ENCODE measurements at places on chromosomes 16 and 17.

DNA sequence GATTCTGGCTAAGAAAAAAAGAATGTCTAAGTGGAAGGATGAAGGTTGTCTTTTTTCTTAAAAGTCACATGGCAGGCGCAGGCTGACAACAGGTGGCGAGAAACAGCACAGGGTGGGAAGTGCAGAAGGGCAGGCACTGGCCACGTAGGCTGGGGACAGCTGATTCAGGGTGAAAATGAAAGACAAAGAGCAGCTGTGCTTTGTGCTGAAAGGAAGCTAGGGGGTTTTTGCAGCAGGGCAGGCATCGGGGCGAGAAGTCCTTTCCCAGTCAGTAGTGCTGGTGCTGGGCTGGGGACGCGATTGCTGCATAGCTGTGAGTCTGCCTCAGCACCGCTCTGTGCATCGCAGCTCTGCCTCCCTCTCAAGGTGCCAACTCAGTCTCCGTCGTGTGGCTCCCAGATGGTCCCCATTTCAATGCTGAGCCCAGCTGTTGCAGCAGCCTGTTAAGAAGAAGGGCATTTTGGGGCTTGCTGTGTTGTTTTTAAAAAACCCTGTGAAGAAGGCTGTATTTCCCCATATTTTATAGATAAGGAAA, 183.1 kb upstream of the CCL2 start:
- no peak for DNase-seq

- no peak for DNase-seq
These were observed 84.1 kb downstream of the IRF8 start for GRCh38 chr16:85983064-85983463.

DNA sequence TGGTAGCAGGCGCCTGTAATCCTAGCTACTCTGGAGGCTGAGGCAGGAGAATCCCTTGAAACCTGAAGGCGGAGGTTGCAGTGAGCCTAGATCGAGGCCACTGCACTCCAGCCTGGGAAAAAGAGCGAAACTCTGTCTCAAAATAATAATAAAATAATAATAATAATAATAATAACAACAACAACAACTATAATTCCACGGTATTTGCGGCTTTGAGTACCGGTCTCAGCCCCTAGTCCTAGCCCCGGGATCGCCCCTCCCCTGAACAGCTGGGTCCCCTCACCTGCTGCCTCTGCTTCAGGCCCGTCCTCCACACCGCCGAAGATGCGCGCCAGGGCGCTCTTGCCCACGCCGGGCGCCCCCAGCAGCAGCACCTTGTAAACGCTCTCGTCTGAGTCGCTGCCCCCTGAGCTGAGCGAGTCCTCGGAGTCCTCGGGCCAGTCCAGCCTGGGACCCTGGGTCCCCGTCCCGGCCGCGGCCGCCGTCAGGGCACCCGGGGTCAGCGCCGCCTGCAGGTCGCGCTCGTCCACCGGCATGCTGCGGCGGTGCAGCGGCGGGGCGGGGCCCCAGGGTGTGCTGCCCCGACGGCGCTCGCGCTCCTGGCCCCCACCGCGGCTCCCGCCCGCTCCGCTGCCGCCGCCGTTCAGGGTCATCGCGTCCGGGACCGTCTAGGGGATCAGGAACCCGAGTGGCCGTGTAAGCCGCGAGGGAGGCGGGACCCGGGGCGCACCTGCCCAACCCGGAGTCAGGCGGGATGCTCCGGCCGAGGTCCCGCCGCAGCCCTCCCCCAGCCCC, 611 bp downstream of the RRAD start:
- no peak for DNase-seq

DNA sequence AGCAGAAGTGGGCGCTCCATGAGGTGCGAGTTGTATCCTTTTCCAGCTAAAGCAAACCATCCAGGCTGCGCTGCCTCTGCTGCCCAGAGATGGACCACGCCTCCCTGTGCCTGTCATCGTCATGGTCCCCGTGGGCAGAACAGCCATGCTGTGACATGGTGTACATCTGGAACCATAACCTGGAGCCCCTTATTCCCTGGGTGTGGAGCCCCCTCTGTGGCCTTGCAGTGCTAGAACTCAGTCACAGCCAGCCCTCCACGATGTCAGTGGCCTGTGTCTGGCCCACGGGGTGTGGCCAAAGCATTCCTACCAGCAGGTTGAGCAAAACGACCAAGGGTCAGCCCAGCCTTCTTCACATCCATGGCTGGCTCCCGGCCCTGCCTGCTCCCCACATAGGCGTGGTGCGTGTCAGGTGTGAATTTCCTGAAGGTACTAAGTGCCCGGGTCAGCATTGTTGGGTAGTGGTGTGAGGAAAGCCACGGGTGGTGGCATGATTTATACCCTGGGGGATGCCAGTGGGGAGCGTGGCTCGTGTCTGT, 22.7 kb upstream of the JPT2 start:
- DNase-seq, result no peak

DNA sequence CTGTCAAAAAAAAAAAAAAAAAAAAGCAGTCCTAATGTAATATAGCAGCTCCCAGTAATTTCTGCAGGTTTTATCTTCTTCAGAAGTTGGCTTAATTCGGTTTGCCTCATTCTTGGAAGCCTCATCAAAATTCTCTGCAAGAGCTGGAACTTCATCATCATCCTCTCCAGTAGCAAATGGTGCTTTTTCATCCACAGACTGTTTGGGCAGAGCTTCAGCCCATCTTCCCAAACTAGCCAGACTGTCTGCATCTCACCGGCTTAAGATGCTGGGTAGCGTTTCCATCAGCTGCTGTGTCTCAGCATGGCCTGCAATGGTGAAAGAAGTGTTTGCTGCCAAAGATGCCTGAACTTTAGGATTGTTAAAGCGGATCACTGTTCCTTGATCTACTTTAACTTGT, 112.6 kb downstream of the AIPL1 start:
- no peak for DNase-seq

DNA sequence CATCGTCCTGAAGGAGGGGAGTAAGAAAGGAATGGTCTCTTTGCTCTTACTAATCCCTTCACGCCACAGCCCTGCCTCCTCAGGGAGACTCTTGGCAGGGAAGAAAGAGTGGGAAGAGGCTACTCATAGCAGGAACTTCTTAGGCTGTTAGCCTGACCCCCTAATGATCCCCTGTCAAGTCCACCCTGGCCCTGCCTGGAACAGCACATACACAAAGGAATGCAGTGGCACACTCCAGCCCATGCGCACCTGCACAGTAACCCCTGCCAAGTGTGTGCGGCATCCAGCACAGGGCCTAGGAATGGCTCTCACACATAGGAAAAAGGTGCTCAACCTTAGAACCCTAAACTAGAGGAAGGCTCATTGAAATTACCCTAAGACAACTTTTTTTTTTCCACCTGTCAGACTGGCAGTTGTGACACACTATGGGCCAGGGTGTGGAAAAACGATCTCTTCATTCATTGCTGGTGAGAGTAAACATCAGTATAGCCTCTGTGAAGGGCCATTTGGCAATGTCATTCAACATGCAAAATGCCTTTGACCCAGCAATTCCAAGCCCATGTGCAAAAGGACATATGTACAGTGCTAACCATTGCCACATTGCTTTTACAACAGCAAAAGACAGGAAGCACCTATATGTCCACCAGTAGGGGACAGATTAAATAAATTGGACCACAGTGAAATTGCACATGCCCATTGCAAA, 50.1 kb downstream of the PIMREG start:
- no peak for DNase-seq

- no peak for DNase-seq
These were observed 18.8 kb downstream of the B9D1 start for GRCh38 chr17:19343671-19344151.

Data from amniotic epithelial cell (primary cell).